ENCODE measurements at places on chromosomes 7 and 10.

GRCh38 chr7:102093599-102094315 is 192.9 kb upstream of the SH2B2 start:
- no peak for DNase-seq

DNA sequence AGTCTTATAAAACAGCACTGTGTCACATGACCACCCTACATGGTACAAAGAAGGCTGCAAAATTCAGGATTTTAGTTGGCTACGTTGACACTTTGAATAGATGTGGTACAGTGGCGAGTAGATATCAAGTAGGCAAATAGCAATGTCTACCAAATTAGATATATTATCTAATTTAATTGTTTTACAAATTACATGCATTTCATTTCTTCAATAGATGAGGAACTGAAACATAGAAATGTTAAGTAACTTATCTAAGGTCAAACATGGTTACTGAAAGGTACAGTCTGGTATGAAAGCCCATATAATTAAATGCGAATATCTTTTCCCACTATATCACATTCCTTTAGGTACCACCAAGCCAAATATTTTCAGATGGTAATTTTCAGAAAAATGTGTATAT is 972.2 kb downstream of the NRG3 start:
- DNase-seq, result no peak

GRCh38 chr7:88540012-88540411 is 219.5 kb upstream of the ZNF804B start:
- no peak for DNase-seq

DNA sequence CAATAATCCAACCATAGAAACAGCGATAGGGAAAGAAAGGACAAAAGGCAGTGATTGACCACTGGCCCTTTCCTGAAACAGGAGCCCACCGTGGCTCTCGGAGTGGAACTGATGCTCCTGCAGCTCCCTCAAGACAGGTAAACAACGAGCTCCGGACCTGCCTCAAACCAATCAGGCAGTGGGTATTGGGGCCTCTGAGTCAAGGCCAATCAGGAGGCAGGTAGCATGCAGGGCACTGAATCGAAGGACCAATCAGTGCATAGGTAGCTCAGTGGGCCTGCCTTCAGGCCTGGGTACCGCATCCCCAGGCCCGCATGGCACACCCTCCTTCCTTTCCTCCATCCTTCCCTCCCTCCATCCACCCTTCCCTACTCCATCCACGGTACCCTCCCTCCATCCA is 425.1 kb upstream of the MGMT start:
- DNase-seq, result no peak

DNA sequence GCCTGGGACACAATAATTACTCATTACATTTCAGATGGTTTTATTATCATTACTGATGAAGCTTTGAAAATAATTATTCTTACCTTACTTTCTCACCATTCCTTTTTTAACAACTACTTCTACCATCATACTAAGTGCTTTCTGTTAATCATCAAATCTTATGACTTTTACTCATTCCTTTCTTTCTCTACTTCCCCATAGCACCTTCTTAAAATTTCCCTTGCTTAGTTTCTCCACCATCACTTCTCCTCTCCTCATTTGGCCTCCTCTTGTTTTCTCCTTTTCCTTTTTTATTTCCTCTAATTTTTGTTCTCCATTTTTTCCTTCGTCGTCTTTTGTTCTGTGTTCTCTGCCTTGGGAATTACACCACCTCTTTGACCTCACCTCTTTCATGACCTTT is 303.2 kb upstream of the KAT6B start:
- no peak for DNase-seq
